ENCODE measurements at places on chromosomes 6 and 20.

- no peak for DNase-seq
Measured at GRCh38 chr6:319177-320131, 27.2 kb downstream of the DUSP22 start.

- DNase-seq: no peak
Measured at GRCh38 chr6:4560221-4561077, 215.8 kb upstream of the CDYL start.

GRCh38 chr6:126718600-126719327 lies 378.8 kb downstream of the CENPW start:
- no peak for DNase-seq

GRCh38 chr20:58393299-58393698 lies 4.3 kb downstream of the VAPB start:
- no peak for DNase-seq

GRCh38 chr6:158377860-158378259 lies 65.6 kb downstream of the TULP4 start:
- no peak for DNase-seq

DNA sequence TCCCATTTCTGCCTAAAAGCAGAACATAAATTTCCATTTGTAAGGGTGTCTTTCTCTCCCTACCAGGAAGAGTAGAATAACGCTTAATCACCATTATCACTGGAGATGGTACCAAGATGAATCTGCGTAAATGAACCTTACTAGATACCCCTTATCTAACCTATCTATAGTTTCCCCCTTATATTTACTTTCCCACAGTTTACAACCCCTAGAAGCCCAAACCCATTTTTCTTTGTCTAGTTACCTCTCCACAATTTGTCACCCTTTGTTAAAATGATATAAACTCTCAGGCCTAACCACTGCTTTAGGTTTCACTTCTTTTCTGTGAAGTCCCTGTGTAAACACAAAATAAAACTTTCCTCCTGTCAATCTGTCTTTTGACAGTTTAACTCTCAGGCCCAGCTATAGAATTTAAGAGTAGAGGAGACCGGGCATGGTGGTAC lies 45.5 kb downstream of the PCNA start:
- DNase-seq: no peak

- no peak for DNase-seq
Measured at GRCh38 chr6:88810701-88811100, 152.7 kb downstream of the RNGTT start.

DNA sequence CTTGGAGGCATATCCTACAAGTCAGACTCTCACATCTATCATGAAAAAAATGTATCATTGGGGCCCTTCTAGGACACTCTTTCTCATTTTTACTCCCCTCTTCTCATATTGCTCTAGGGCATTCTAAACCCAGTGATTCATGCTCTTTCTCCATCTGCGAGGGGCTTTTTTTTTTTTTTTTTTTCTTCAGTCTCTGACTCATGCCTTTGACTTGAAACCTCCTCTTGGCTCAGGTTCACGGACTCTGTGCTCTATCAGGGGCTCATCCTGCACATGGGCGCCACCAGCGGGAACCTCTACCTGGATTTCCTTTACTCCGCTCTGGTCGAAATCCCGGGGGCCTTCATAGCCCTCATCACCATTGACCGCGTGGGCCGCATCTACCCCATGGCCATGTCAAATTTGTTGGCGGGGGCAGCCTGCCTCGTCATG lies 17.8 kb downstream of the SLC22A1 start:
- no peak for DNase-seq

DNA sequence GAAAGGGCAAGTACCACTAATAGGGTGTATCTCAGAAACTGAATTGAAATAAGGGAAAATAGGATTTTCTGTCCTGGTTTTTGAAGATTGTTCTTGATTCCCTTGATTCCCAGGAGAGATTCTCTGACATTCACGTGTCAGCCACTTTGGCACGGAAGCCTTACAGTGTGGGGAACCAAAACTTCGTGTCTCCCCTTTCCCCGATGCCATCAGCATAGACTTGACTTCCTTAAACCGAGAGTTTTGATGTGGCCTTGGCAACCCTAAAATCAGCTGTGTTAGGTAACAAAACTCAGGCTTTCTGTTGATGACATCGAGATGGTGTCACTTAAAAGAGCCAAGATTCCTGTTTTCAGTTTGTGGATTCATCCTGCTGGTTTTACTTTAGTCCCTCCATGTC lies 7.5 kb downstream of the HMGN4 start:
- no peak for DNase-seq

- no peak for DNase-seq
Measured at GRCh38 chr20:63857764-63858392, 3.4 kb upstream of the ABHD16B start.

- DNase-seq: no peak
Measured at GRCh38 chr6:9927275-9927674, 487.6 kb downstream of the TFAP2A start.
